HuH-7 (cell line): ENCODE measurements at places on chromosomes 12 and 14.
A peak's percentile ranks its signal among the peaks of the same experiment; 100 is the strongest.

DNA sequence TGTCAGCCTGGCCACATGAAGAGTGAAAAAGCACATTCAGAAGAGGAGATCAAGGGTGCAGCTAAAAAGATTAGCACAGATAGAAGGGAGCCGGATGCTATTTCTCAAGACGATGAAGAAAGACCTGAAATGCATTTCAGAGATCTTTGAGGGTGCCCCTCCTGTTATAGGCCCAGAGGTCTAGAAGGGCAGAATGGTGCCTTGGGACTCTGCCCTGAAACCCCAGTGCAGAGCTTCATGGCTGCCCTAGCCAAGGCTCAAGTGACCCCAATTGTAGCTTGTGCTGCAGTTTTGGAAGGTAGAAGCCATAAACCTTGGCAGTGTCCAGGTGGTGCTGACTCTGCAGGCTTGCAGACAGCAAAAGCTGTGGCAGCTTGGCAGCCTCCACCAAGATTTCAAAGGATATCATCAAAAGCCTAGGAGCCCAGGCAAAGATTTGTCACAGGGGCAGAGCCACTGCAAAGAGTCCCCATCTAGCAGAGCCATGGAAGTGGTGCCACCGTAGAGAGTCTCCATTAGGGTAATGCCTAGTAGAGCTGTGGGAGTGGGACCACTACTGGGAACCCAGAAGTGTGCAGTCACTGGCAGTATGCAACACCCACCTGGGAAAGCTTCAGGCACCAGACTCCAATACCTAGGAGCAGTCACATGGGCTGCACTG is 6.4 kb downstream of the LACRT start:
- no peak for DNase-seq

GRCh38 chr14:39265033-39265432 is 31.3 kb downstream of the MIA2 start:
- DNase-seq = no peak

DNA sequence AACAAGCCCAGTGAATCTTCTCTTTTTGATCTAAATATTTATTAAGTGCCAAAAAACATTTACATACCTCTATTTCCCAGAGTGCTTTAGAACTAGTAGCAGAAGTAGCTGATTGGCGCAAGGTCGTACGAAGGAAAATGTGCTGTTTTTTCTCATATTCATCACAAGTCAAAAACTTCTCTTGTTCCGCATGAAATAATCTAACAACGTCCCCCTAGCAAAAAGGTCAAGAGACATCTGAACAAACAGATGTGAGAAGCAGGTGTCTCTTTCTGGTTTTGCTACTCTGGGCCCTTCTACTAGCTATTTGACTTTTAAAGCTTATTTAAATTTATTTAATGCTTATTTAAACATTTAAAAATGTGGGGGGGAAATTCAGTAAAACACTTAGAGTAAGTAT is 117.8 kb downstream of the ITPR2 start:
- no peak for DNase-seq

DNA sequence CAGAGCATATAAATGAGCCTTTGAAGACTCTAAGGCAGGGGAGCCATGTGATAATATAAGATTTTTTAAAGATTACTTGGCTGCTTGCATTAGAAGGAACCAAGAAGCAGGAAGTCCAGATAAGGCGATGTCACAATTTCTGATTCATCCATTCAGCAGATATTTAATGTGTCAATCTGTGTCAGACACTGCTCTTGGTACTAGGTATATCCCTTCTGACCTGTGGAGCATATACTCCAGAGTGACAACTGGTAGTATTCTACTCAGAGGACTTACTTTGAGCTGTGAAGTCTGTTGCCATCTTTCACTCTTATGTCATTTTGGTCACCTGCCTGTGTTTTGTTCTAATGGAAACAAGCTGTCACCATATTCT is 10.7 kb downstream of the EID3 start:
- no peak for DNase-seq

DNA sequence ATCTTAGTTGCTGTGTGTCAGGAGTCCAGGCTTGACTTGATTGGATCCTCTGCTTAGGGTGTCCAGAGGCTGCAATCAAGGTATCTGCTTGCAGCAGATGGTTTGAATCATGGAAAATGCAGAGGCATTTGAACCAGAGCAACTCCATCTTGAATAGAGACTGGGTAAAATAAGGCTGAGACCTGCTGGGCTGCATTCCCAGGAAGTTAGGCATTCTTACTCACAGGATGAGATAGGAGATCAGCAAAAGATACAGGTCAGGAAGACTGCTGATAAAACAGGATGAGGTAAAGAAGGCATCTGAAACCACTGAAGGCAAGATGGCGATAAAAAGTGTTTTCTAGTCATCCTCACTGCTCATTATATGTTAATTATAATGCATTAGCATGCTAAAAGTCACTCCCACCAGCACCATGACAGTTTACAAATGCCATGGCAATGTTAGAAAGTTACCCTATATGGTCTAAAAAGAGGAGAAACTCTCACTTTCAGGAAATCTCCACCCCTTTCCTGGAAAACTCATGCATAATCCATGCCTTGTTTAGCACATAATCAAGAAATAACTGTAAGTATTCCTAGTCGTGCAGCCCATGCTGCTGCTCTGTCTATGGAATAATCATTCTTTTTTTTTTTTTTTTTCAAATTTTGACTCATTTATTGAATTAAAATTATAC is 218.3 kb upstream of the CPNE8 start:
- DNase-seq = no peak

GRCh38 chr12:12592930-12593329 is 18.7 kb upstream of the CREBL2 start:
- no peak for DNase-seq

- DNase-seq = no peak
These were observed 11.6 kb upstream of the KRT82 start for GRCh38 chr12:52417740-52418139.

GRCh38 chr14:75424496-75424895 is 3.3 kb upstream of the JDP2 start:
- DNase-seq = no peak

DNA sequence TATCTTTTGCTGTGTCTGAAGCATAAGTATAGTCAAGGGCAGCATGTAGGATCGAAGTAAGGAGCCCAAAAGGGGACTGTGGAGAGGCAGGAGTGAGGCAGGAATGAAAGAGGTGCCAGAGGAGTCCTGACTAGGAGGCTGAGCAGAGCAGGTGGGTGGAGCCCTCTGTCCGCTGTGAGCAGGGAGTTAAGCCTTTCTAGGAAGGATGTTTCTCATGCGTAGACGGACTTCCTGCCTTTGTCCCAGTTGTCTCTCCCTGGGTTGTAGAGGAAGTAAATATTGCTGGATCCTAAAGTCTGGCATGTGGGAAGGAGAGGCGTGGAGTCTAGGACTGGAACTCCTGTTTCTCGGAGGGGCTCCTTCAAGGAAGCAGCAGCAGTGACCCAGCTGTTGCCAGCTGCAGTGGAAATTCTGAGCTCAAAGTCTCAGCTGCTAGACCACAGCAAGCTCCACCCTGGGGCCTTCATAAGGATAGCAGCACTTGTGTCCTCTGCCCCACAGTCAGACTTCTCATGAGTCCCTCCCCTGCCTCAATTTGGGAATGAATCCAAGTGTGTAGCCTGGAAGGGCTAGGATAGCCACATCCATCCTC is 44.0 kb downstream of the RBMS2 start:
- peak; percentile 33 for DNase-seq

- DNase-seq = no peak
These were observed 373.4 kb upstream of the PDE3A start for GRCh38 chr12:19994968-19995367.

- DNase-seq = no peak
These were observed 291.4 kb downstream of the NAV3 start for GRCh38 chr12:78121969-78122610.

GRCh38 chr12:125677829-125678228 is 612.6 kb downstream of the AACS start:
- DNase-seq = no peak

DNA sequence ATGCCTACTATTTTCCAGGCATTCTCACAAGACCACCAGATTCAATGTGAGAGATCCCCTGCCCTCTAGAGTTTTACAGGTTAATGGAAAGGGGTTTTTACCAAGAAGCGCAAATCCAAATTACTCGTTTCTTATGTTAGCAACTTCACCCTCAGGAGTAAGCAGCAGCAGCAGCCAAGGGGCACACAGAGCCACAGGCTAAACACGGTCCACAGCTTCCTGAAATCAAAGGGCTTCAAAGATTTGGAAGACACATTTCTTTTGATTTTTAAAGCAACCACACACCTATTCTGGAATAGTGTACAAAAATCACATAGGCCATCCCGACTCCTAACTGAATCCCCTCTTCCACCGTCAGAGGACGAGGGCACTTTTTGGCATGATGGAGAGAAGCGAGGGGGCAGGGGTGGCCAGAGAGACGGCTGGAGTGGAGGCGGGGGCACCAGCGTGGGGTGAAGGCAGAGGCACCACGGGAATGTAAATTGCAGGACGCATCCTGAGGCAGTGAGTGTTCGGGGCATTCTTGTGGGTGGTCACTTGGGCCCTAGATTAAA is 107.0 kb downstream of the ARF6 start:
- DNase-seq = no peak

GRCh38 chr12:119263466-119263865 is 71.1 kb upstream of the CCDC60 start:
- DNase-seq = no peak

DNA sequence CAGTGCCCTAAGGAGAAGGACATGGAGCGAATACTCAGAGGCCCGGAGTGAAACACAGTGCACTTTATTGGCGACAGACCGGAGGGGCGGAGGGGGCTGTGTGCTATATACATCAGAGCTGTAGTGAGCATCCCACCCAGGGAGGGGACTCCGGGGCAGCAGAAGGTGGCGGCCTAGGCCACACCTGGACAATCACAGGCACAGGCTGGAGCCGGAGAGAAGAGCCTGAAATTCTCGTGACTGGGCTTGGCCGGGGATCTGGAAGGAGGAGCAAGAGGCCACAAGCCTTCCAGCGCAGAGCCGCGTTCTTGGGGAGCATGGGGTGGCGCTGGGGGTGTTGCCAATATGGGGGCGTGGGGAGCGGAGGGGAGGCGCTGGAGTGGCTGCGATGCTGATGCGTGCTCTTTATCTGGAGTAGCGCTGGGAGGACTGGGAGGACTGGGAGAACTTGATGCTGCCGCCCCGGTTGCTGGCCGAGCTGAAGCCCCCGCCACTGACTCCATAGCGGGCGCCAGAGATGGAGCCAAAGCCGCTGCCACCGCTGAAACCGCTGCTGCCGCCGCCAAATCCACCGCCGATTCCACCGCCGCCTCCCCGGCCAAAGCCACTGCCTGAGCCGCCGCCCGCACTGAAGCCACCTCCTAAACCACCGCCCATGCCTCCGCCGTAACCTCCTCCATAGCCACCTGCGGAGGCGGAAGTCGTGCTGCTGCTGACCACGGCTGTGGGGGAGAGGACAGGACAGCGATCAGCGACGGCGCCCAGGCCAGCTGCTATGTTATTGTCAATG is 6.1 kb downstream of the KRT3 start:
- no peak for DNase-seq

DNA sequence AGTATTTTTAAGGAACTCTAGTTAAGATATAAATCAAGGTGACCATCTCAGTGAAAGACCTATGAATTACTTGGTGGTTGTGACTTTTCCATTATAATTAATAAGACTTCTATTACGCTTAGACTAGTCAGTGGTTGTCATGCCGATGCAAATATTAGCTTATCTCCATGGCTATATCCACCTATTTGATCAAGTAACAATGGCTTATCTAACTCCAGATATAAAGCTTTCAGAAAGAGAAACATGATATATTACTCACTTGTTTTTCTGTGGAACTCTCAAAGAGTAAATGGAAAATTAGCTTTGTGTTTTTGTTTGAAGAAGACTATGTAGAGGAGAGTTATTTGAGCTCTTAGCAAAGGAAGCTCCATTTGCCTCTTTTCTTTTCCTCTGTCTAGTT is 323.8 kb upstream of the DCN start:
- no peak for DNase-seq

- no peak for DNase-seq
These were observed 74.2 kb downstream of the IFT81 start for GRCh38 chr12:110198386-110198785.

- DNase-seq = no peak
These were observed 157.4 kb downstream of the KICS2 start for GRCh38 chr12:64064706-64065105.

DNA sequence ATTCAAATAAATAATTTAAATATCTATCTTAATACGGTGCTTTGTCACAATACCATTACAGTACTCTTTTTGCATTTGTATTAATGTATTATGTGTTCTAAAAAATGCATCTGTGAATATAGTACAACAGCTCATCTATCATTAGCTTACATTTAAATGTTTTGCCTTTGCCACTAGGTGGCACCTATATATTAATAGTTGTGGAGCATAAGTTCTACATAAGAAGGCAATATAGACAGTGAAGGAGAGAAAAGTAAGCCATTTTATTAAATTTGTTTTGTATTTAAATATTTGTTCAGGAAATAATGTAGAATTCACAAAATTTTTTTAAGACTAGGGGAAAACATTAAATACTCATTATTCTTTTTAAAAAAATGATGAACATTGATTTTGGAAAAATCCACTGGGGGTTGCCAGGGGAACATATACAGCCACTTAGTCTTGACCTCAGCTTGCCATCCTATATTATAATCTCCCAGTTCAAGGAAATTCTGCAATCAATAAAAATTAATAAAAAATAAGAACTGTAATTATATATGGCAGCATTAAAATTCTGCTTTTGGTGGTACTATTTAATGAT is 9.8 kb downstream of the CCER1 start:
- DNase-seq = no peak

DNA sequence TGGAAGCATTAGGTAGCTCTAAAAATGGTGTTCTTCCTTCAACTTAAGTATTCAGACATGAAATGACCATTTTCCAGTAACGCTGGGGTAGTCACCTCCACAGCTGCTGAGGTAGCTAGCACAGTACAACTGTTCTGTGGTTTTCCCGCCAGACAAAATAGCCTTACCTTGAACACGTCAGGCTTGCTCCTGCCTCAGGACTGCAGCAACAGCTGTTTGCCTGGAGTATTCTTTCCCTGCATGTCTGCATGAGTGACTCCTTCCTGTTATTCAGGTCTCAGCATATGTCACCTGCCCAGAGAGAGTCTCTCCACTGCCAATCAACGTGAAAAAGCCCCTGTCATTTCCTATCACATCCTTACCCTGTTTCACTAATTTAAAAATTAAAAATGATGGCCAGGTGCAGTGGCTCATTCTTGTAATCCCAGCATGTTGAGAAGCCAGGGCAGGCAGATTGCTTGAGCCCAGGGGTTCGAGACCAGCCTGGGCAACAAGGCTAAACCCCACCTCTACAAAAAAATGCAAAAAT is 37.9 kb downstream of the WDR89 start:
- DNase-seq = no peak

- DNase-seq = no peak
These were observed 588.7 kb downstream of the CCER1 start for GRCh38 chr12:90366286-90366685.

- no peak for DNase-seq
These were observed 80.0 kb downstream of the BTG1 start for GRCh38 chr12:92065639-92066038.

- DNase-seq = peak; percentile 61
These were observed 84.6 kb upstream of the CPSF6 start for GRCh38 chr12:69154585-69155363.

- DNase-seq = no peak
These were observed 723.4 kb downstream of the TRHDE start for GRCh38 chr12:72995616-72996015.

GRCh38 chr14:42334931-42335330 is 728.3 kb downstream of the LRFN5 start:
- no peak for DNase-seq

GRCh38 chr14:55843718-55844403 is 263.9 kb downstream of the KTN1 start:
- no peak for DNase-seq

GRCh38 chr12:75814851-75815754 is 216.5 kb downstream of the PHLDA1 start:
- no peak for DNase-seq

GRCh38 chr12:116604951-116605641 is 45.9 kb downstream of the MAP1LC3B2 start:
- no peak for DNase-seq
